Tibial artery (tissue), 4 donors: ENCODE measurements at places on chromosomes 3 and 15.

DNA sequence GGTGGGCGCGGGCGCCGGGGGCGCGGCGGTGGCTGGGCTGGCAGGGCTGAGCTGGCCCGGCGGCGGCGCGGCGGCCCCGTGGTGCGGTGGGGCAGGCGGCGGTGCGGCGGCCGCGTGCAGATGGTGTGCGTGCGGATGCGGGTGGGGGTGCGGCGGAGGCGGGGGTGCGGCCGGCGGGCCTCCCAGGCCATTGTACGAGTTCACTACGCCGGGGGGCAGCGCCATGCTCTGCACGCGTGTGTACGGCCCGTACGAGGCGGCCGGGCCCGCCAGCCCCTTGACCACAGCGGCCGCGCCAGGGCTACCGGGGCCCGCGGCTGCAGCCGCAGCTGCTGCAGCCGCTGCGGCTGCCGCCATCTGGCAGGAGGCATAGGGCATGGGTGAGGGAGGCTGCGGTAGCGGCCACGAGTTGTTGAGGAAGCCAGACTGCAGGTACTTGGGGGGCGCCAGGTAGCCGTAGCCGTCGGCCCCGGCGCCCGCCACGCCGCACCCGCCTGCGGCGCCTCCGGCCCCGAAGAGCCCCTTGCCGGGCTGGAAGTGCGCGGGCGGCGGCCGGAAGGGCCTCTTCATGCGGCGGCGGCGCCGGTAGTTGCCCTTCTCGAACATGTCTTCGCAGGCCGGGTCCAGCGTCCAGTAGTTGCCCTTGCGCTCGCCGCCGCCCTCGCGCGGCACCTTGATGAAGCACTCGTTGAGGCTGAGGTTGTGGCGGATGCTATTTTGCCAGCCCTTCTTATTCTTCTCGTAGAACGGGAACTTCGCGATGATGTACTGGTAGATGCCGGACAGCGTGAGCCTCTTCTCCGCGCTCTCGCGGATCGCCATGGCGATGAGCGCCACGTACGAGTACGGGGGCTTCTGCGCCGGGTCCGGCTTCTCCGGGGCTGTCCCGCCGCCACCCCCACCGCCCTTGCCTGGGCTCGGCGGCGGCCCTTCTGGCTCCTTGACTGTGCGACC, 951 bp downstream of the FOXL2 start:
- DNase-seq, result no peak

DNA sequence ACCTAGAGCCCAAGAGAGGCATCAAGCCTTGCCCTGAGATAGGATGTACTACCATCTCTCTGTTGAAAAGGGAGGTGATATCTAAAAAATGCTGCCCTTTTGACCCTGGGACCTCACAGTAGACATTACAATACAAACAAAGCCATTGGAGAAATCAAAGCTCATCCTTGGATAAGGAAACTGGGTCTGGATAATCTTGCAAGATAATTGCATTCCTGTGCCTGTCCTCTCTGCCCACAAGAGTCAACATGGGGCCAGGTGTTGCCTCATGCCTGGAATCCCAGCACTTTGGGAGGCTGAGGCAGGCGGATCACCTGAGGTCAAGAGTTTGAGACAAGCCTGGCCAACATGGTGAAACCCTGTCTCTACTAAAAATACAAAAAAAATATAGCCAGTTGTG, 57.3 kb upstream of the DLG1 start:
- DNase-seq, result no peak

GRCh38 chr15:78620021-78620526, 722 bp downstream of the CHRNA3 start:
- DNase-seq, result no peak

DNA sequence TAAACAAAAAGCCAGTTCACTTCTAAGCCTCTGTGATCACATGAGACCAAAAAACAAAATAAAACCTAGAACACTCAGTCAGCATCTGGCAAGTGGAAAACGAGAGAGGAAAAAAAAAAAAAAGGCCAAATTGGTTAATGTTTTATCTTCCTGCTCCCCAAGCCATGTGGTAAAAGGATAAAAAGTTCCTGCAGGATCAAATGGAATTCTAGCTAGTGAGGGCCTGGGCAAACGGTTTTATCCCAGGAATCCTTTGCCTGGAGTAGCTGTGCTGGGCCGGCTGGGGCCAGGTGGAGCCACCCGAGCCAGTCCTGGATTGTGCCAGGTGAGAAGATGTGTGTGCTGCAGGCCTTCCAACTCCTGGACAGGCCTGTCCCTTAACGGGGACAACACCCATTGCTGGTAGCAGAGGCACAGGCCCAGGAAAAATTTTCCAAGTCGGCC, 13.2 kb downstream of the SMAD6 start:
- DNase-seq, result no peak
